ENCODE measurements at places on chromosomes 1 and 21.

- DNase-seq = no peak
Observed at GRCh38 chr1:189637041-189637440, 840.6 kb downstream of the BRINP3 start.

DNA sequence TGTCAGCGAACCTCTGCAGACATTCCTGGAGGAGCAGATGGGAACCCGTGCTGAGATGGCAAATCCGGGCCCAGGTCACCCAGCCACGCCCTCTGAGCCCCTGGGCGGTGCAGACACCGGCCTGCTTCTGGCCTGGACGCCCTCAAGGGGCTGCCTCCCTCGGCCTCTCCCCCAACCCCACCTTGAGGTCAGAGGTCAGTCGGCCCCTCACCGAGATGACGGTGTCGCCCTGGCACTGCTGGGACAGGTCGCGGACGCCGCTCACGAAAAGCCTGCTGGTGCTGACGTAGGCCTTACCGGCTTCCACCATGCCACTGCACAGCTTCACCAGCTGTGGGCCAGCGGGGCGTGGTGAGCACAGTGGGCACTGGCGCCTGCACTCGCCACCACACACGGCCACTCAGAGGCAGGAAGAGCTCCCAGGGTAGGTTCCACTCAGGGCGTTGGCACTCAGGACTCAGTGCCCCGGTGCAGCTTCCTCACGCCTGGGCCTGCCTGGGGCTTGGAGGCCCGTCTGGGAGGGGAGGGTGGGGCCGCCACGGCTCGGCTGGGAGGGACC, 4.7 kb downstream of the ACAP3 start:
- no peak for DNase-seq

DNA sequence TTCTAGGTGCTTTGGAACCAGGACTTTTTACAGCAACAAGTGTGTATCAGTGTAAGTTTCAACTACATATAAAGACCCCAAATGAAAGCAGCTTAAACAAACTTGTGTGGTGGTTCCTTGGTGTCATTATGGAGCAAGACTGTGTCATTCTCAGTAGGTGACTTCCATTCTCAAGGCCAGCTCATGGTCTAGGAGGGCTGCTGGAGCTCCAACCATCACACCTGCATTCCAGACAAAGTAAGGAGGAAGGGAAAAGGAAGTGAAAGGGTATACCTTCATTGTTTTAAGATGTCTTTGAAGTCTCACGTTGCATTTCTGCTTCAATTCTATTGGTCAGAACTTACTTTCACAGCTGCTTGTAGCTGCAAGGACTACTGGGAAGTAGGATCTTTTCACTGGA, 188.6 kb downstream of the C1orf94 start:
- DNase-seq = no peak

DNA sequence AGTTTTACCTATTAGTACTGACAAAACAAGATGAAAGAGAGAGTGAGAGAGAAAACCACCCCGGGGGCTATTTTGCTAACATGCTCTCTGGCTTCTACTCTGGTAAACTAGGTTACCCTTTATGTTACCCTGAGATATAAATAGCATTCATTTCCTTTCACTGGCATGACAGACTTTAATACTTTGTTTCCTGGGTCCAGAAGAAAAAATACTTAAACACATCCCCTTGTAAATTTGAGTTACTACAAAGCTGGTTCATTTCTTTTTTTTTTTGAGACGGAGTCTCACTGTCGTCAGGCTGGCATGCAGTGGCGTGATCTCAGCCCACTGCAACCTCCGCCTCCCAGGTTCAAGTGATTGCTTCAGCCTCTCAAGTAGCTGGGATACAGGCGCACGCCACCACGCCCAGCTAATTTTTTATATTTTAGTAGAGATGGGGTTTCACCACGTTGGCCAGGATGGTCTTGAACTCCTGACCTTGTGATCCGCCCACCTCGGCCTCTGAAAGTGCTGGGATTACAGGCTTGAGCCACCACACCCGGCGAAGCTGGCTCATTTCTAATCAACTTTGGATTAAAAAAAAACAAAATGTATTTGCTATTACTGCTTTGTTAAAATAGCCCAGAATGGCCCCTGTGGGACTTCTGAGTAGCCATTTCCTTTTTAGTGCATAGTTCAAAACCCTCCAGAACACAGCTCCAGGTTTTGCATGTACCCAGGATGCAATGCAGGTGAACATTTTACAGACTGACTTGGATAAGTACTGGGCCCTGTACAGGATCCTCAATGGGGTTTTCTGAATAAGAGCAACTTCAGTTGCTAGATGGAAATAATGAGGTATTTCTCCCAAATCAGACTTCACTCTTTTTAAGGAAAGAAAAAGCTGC, 20.6 kb downstream of the INPP5B start:
- no peak for DNase-seq

- DNase-seq = no peak
Observed at GRCh38 chr1:58251430-58252073, 295.0 kb downstream of the OMA1 start.

- no peak for DNase-seq
Observed at GRCh38 chr1:246063013-246063616, 444.0 kb downstream of the SMYD3 start.

- no peak for DNase-seq
Observed at GRCh38 chr1:40352126-40352525, 21.4 kb upstream of the SMAP2 start.

DNA sequence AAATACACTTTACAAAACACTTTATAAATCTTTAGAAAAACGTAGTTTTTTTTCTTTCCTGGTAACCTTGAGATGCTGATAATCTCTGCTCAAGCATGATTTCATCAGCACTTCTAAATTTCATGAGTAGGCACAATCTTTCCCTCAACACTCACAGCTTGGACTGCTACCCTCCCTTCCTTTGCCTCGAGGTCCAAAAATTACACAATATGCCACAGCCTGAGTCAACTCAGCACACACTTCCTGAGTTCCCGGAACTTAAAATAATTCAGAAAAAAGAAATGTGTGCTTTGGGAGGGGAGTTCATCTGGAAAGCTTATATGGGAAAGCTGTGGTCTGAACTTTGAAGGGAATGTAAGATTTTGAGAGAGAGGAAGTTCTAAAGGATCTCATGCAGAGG, 5.9 kb downstream of the CLCA2 start:
- no peak for DNase-seq

Measured in NCI-H510A (cell line).